Placental epithelial cell (primary cell): ENCODE measurements at places on chromosomes 1 and 21. TPM values are rescaled to one million over a fixed set of nuclear protein-coding genes. Genes with fewer than 3 reads are reported as not detected.

HRNR gene
- total RNA-seq: not detected in 2 replicates

EPRS1 gene
- 68.7 and 95.4 TPM in 2 replicates for total RNA-seq

RASAL2 gene
- 41.2 and 94.9 TPM in 2 replicates for total RNA-seq

PROX1 gene
- total RNA-seq: 0.79 and 1.2 TPM in 2 replicates

LRRC7 gene
- not detected in 2 replicates for total RNA-seq

ANGPTL7 gene
- total RNA-seq: not detected in 2 replicates

IL6R gene
- total RNA-seq: 3.1 and 5.5 TPM in 2 replicates

TP73 gene
- total RNA-seq: 0.39 and 0.98 TPM in 2 replicates

CLCA4 gene
- not detected in 2 replicates for total RNA-seq

INSRR gene
- under 0.01 TPM in 1 of 2 replicates, not detected in the other for total RNA-seq

PLD5 gene
- 5.1 and 6.5 TPM in 2 replicates for total RNA-seq

ETNK2 gene
- 144 and 200 TPM in 2 replicates for total RNA-seq

ALX3 gene
- total RNA-seq: not detected in 2 replicates

NFASC gene
- total RNA-seq: under 0.01 TPM in 2 replicates
